Stimulated activated CD4-positive, alpha-beta T cell treated with anti-CD3 and anti-CD28 coated beads, Interleukin-15, amount 100 ng/mL, for 1 hour (primary cell): ENCODE measurements at places on chromosomes 11 and 22.

GRCh38 chr11:121894581-121894980 is 221.4 kb downstream of the BLID start:
- no peak for DNase-seq

DNA sequence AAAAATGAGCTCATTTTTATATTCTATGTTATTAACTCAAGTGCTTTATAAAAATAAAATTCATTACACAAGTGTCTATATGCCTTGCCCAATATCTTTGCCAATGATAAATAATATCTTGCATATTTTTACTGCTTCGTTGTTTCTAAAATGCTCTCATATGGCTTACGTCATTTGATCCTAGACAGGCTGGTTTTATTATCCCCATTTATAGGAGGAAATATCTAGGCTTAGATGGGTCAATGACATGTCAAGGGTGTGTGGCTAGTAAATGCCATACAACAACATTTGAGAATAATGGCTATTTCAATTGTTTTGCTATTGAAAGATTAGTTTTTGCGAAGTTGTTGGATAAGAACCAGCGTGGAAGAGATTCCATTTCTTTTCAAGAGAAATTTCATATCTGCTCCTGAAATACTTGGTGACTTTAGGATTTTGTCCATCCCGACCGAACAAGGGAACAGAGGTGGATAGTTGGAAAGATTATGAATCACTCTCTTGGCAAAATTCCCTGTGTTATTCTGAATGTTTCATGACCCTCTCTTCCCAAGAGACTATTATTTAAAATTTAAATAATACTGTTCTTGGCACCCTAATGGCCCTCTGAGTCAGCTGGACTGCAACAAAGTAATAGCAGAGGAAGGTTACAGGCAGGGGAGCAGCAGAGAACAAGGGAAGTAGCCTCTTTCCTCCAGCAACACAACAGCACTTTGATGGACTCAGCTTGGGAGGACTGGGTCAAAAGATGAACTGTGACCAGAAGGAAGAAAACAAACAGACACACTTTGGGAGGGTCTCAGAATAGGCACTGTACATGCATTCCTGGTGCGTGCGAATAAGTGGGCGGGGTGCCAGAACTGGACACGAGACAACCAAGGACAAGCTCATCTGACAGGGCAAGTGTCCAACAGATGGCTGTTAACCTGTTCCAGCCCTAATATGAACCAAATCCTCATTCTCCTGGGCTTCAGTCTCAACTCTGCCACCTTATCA is 94.5 kb downstream of the ME3 start:
- DNase-seq = no peak

DNA sequence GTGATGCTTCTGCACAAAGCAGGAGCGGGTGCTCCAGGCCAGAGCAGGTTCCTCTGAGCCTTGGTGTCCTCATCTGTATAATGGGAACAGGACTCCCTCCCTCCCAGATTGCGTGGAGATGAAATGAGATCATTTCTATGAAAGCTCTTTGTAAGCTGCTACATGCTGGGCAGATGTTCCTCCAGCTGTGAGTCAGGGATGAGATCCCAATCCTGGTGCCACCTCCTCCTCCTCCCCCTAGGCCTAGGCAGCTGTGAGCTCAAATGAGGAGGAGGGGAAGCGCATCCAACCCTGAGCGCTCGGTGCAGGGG is 7.0 kb upstream of the CABP2 start:
- no peak for DNase-seq

DNA sequence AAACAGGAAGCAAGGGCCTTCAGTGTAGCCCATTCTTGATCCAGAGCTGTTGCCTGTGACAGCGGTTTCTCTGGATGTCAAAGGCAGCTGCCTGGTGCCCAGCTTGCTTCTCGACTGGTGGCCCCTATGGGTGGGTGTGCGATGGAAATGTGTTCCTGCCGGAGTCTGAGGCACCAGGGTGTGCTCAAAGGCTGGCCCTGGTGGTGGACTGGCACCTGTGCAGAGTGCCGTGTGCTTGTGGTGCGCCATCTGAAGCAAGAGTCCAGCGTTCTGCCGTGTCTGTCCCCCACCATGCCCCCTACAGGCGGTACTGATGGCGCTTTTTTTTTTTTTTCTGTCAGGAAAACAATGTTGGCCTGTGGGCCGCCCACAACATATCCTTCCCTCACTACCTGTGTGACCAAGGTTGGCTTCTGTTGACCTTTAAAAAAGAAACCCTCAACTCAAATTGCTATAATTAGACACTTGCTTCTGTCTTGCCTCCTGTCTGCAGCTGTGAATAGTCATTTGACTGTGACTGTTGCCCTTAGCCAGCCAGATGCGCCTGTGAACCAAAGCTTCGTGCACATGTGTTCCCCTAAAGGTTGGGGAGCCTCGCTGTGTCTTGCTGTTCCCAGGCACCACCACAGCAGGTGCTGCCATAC is 4.7 kb upstream of the RANBP1 start:
- no peak for DNase-seq

- DNase-seq = no peak
These were observed 61.5 kb downstream of the IGLL1 start for GRCh38 chr22:23518376-23519187.

DNA sequence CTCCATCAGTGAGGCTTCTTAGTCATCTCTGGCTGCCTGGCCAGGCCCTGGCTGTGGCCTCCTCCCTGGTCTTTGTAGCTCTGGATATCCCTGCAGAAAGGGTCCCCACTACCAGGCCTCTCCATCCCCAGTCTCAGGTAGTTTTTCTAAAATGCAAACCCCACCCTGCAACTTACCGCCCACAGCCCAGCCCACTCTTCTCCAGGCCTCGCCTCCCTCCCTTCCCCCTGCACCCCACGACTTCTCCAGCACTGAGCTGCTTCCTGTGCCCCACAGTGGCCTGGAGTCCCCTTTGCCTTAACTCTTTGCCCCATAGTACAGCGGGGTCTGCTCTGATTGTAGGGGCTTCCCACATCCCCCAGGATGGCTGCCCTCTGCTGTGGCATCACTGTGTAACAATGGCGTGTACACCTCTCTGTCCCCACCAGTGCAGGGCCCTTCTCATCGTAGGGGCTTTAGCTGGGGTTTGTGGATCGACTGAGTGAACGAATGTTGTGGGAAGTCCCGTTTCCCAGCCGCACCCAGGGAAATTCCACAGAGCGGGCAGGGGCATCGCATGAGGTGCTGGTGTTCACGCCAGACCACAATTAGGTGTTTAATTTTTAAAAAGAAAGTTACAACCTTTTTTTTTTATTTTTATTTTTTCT is 111.6 kb downstream of the BCR start:
- no peak for DNase-seq

- DNase-seq = no peak
These were observed 7.0 kb downstream of the LGR4 start for GRCh38 chr11:27465629-27466028.

GRCh38 chr22:21101877-21102638 is 56.3 kb downstream of the LRRC74B start:
- DNase-seq = no peak

DNA sequence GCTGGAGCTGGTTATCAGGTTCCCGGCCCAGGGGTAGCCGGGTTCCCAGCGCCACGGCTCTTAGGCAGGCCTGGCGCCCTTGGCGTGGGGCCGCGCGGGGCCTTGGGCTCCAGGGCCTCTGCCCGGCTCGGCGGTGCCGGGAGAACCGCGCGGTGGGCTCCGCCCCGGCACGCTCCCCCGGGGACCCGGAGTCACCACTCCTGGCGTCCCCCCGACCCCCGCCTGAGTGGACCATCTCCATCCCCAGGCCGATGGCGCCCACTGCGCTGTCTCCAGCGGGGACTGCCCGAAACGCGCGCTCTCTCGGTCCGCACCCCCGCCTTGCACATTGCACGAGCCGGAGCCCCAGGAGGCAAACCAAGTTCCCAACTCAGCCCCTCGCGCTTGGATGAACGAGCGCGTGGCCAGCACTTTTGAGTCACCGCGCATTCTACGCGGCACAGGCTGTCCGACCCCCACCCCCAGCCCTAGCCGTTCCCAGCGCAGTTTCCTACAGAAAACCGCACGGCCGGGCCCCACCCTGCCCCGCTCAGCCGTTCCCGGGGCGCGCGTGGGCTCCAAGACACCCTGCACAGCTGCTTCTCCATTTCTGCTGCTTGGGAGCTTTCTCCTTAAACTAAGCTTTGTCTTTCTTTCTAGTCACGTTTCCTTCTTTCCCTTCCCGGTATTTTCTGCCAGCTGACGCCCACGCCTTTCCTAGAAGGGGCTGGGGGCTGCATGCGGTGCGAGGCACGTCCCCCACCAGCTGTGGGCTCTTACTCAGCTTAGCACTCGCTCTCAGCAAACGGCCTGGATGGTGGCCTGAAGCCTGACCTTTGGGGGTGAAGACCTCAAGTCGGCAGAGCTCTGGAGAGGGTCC is 650 bp upstream of the CHID1 start:
- DNase-seq = no peak

DNA sequence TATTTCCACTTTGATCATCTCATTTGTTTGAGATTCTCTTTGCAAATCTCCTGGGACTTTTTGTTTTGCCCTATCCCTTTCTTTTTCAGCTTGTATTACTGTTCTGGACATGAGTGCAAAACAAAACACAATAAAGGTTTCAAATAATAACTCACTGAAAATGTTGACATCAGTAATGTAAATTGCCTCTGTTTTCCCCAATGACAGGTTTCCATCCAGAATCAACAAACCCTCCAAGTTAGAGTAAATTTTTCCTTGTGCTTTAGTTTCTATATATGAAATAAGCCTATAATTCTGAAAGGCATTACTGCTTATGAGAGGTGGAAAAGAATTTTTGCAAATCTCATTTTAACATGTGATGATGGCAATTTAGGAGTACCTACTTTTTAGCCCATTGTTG is 187.0 kb upstream of the ANO3 start:
- no peak for DNase-seq

GRCh38 chr11:57476757-57477506 is 16.6 kb downstream of the RTN4RL2 start:
- DNase-seq = no peak
